Left forelimb (tissue), 1 donor: ENCODE measurements at places on chromosomes 4 and X.

DNA sequence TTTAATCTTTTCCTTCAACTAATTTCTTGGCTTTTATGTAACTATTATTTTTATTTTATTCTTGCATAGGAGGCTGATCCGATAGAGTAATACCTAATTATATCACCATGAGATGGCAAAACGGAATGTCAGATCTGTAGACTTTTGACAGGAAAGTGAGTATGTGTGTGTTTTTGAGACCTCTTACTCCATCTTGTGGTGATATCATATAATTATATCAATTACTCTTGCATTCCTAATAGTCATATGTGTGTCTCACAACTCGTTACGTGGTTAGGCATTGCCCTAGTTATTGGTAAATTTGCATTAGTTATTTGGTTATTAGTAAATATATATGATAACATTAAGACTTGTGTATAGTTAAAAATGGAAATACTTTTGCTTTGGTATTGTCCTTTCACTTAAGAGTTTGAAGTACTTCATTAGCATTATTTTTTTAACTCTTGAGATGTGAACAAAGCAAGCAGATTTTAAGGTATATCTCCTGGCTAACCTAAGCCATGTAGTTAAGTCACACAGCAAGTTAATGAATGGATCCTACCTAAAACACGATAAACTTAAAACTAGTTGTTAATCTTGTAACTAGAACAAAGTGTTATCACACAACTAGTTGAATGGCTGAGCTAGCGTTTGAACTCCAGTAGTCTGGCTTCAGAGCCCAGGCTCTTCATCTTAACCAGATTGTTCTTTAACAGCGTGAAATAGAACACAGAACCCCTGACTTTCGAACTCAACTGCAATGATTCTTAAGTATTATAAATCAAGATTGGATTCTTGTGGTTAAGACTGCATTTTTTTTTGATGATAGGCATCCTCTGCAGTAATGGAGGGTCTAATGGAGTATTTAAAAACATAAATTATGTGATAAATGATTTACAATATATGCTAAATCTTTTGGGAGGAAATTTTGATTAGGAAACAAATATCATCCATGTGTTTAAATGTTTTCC is 67.1 kb downstream of the PGRMC2 start:
- no peak for DNase-seq

DNA sequence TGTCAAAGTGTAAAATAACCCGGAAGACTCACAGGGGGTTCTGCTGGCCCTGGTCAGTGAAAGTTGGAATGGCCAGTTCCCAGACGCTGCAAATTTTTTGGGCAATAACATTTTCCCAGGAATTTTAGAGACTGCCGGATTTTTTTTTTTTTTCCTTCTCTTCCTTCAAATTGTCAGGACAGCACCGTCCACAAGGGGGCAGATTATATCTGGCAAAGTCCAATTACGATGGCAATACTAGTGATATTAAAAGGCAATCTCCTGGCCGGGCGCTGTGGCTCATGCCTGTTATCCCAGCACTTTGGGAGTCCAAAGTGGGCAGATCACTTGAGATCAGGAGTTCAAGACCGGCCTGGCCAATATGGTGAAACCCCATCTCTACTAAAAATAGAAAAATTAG is 20.5 kb downstream of the SLC25A5 start:
- DNase-seq = no peak

GRCh38 chr4:2961811-2962441 is 1.3 kb downstream of the NOP14 start:
- no peak for DNase-seq

DNA sequence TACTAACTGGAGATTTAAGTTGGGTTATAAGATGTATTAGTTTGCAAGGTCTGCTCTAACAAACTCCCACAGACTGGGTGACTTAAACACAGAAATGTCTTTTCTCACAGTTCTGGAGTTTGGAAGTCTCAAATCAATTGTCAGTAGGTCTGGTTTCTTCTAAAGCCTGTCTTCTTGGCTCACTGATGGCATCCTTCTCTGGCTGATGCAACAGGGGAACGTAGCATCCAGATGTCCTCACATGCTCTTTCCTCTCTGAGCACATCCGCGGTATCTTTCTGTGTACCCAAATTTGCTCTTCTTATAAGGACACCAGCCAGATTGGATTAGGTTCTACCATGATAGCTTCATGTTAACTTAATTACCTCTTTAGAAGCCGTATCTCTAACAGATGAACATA is 63.2 kb upstream of the BMP3 start:
- DNase-seq = no peak

DNA sequence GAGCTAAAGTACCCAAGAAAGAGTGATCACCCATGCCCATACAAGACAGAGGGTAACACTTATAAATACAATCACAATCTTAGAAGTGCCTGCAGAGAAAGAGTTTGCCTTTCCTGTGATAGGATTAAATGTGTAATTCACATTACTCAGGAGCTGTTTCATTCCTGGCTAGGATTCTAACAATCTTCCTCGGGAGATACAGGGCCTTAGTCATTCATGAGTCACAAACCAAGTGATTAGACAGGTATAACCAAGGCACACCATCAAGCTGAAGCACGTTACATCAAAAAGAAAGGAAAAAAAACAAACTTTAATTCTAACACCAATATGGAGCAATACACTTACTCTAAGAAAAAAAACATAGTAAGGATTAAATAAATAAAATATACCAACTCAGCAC is 14.9 kb downstream of the ABCG2 start:
- DNase-seq = no peak

DNA sequence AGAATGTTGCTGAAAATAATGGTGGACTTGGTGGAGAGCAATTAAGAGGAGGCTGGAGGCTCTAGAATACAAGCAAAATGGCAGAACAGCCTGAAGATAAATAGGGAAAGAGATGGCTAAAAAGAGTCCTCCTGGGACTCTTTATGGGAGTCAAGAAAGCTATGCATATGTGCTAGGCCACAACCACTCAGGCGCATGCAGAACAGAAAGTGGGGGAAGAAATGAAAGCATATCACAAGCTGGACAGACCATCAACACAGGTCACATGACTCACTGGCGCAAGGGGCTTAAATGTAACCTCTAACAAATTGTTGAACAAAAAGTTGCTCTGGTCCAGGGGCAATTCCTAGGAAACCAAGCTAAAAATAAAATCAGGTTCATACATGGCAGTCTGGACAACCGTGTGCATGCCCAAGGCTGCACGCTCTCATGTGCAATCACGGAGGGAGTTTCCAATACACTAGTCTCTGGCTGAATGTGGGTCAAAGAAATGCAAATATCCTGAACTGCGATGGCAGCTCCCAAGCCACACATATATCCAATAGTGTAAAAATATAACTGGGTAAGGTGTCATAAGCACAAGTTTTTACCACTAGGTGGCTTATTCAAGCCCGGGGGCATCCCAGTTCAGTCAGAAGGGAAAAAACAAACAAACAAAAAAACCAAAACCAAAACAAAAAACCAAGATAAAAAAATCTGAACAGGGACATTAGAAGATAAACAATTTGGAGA is 45.4 kb downstream of the ZNF711 start:
- no peak for DNase-seq

GRCh38 chr4:183030309-183030708 is 68.7 kb upstream of the WWC2 start:
- DNase-seq = no peak

DNA sequence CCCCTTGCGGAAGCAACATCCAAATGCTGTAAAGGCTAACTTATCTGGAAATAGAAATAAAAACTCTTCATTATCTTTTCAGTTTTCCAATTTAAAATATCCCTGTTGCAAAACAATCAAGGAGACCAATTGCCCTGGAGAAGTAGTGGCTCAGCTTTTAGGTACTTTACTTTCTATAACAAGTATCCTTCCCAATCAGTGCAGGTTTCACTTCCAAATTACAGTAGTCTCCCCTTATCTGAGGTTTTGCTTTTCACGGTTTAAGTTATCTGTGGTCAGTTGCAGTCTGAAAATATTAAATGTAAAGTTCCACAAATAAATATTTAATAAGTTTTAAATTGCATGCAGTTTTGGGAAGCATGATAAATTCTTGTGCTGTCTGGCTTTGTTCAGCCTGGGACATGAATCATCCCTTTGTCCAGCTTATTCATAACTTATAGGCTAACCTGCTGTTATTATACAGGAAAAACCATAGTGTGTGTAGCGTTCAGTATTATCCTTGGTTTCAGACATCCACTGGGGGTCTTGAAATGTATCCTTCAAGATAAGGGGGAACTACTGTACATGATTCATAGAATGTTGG is 973.1 kb upstream of the GRID2 start:
- no peak for DNase-seq

DNA sequence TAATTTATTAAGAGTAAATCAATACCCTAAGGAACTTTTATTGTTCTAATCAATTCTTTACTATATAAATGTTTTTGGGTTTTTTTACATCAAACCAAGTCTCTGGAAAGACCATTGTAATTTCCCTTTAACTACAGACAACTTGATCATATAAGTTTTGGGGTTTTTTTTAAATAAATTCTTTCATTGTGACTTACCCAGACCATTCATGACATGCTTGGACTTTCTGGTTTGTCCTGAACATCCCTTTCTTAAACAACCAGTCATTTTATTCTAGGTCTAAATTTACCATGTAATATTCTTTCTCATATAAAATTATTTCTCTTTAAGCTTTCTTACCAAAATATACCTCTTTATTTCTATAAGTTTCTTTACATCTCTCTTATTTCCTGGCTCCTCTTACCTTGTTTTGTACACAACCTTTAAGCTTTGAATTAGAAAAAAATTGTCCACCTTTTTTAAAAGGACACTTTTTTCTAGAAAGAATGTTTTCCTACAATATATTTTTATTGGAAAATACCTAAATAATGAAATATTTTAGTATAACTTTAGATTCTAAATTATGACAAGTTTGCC is 8.4 kb downstream of the CNGA1 start:
- no peak for DNase-seq

- no peak for DNase-seq
Measured at GRCh38 chrX:12013211-12013618, 125.1 kb upstream of the FRMPD4 start.

- no peak for DNase-seq
Measured at GRCh38 chr4:110613745-110614144, 9.1 kb downstream of the PITX2 start.

- DNase-seq = no peak
Measured at GRCh38 chrX:16711219-16711811, 1.2 kb downstream of the CTPS2 start.

DNA sequence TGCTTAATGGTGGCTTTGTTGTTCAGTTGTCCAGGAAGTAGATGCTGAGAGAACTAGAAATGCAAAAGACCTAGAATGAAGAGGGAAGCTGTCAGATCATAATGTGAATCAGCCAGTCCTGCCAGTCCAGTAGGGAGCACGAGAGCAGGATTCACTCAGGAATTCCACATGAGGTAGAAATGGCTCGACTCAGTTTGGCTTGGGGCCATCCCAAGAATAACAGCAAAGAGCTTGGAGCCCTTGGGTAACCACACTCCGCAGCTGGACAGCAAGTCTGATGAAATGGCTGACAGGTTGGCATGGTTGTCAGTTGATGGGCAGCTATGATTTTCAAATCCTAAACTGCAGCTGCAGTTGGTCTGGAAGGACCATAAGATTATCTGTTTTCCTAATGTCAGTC is 44.5 kb upstream of the WDR1 start:
- DNase-seq = no peak

GRCh38 chr4:124722071-124722470 is 9.5 kb upstream of the ANKRD50 start:
- DNase-seq = no peak

- DNase-seq = no peak
Measured at GRCh38 chr4:159401226-159401712, 298.4 kb downstream of the RAPGEF2 start.

GRCh38 chr4:7192252-7193029 is at the start of gene SORCS2:
SORCS2 (plus strand) TSS chr4:7192538.
- DNase-seq = peak; percentile 90

DNA sequence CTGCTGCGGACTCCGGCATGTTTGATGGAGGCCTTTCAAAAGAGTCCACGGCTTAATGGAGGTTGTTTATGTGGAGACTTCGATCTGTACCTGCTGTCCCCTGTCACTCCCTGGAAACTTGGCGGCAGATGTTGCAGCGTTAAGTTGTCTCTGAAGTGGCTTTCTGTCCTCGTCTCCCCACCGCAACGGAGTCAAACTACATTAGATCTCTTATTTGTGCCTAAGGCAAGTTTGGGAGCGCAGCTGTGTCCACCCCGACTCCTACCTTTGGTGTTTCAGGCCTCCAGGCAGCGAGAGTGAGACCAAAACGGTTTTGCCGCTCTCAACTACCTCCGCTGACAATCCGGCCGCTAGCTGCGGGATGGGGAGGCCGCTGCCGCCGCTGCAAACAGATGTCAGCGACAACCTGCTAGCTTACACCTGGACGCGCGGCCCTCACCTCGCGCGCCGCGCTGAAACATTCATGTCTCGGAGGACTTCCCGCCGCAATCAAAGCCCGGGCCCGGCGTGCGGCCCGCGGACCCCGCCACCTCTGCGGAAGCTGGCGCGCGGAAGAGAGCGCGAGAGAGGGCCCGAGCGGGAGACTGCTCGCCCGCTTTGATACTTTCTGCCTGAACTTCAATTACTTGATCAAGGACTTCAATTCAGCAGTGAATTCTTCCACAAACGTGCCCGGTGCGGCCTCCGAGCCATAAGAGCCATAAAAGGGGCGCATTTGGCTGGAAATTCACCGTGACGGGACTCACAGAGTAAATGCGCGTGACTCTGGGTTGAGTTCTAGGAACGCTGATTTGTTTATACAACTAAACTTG is 108.4 kb downstream of the ANTXR2 start:
- peak; percentile 69 for DNase-seq

GRCh38 chr4:153782581-153782980 is 6.3 kb downstream of the SFRP2 start:
- no peak for DNase-seq

DNA sequence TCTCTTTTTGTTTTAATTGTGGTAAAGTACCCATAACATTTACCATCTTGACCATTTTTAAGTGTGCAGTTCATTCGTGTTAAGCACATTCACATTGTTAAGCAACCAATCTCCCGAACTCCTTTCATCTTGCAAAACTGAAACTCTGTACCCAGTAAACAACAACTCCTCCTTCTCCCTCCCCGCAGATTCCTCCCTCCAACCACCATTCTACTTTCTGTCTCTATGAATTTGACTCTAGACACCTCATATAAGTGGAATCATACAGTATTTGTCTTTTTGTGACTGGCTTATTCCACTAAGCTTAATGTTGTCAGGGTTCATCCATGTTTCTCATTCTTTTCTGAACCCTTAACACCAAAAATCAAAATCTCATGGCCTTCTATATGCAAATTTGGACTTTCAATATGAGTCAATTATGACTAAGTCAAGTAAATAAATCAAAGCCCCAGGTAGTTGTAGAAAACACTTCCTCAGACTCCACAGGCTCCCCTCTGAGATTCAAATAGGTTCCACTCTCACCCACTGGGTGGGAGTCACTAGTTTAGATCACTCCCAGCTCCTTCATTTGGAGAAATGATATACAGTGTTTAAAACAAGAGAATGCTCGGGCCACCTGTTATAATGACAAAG is 9.8 kb upstream of the RTL5 start:
- no peak for DNase-seq

DNA sequence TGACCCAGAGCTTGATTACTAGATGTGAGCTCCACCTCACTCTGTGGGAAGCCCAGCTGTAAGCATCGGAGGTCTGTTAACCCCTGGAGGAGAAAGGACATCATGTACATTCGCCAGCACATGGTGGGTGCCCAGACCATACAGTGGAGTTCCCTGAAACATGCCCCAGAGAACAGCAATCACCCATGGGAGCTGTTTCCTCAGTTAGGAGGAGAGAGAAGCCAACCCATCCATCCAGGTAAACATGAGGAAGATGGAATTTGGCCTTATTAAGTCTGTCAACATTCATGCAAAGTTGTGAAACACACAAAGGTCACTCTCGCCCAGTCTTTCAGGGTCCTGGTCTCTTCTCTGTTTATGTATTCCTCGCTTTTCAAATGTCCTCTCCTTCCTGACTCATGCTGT is 354.7 kb downstream of the ANK2 start:
- DNase-seq = no peak
